Stimulated activated CD4-positive, alpha-beta T cell treated with anti-CD3 and anti-CD28 coated beads, Interleukin-2, amount 100 ng/mL, for 48 hours (primary cell): ENCODE measurements at places on chromosomes 1 and 21.

GRCh38 chr1:27103498-27103897 lies 51.4 kb downstream of the SLC9A1 start:
- no peak for DNase-seq

DNA sequence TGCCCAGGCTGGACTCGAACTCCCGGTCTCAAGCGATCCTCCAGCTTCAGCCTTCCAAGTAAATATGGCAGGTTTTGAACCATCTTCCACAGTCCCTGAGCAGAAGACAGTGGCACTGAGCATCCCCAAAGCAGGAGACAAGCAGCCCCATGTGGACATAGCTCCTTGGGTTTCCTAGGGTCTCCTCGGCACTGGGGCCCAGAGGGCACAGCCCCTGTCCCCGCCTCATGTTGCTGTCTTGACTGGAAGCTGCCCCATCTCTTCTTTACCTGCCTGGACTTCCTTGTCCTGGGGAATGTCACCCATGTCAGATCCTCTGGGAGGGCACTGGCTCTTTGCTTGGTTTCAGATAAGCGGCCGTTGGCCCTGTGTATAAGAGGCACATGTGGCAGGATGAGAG lies 263.7 kb upstream of the RAB4A start:
- DNase-seq, result no peak

DNA sequence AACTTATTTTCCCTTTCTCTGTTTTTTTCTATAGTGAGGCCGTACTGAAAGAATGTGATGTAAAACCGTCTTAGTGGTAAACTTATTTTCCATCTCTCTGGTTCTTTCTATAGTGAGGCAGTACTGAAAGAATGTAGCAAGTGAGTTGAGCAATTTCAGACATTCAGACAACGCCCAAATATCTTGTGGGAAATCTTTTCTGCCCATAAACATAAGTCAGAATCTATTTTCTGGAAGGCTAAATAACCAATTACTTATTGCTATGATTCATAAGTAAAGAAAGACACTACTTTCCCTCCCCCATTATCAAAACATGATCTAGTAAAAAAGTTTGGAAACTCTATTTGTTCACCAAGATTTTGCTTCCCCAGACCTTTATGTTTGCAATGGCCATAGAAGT lies 18.8 kb upstream of the SCCPDH start:
- DNase-seq, result no peak

DNA sequence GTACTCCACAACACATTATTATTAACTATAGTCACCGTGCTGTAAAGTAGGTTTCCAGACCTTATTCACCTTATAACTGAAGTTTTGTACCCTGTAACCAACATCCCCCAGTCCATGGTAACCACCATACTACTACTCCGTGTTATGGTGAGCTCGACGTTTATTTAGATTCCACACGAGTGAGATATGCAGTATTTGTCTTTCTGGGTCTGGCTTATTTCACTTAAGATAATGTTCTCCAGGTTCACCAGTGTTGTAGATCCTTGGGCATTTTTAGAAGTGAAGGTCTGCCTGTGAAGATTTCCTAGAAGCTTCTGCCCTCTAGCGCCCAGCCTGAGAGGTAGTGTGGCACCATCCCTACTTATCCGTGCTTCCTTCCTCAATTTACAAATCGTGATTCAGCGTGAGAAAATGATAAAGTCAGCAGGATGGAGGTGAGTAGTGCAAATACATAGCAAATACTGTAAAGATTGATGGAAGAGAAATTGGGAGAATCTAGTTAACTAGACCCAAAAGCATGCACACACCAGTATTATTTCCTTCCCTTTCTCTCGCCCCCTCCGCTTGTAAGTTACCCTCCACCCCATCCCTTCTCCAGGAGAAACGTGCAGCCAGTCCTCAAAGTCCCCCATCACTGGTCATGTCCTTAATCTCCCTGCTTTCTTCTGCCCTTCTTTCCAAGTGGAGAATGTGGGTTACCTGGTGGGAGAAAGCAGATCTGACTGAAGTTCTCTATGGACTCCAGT lies 36.0 kb upstream of the DISC1 start:
- DNase-seq, result peak; percentile 18

- DNase-seq, result no peak
These were observed 154.2 kb downstream of the TENT5C start for GRCh38 chr1:117760069-117760468.

- DNase-seq, result peak; percentile 8
These were observed 104.8 kb upstream of the ATP1A1 start for GRCh38 chr1:116268211-116268610.

- no peak for DNase-seq
These were observed 2.5 kb downstream of the SDC3 start for GRCh38 chr1:30905916-30906620.

DNA sequence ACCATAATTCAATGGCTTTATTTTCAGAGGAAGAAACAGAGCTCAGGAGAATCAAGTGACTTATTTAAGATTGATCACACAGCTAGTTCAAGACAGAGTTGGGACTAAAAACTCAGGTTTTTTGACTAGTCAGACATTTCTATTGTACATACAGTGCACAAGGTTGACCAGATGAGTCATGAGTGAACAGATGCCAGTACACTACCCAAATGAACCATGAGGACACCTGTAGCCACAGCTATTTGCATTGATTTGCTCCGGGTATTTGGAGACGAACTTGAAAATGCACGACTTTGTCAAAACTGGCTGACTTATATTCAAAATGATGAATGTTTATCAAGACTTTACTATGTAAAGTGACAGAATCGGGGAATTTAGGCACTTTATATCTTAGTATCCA lies 161.7 kb upstream of the ST6GALNAC5 start:
- no peak for DNase-seq

GRCh38 chr1:222547944-222548671 lies at the start of gene HHIPL2:
HHIPL2 (minus strand) TSS chr1:222548104; CDS start chr1:222548044, 60 bp downstream.
- no peak for DNase-seq

GRCh38 chr1:177928952-177929351 lies 40.9 kb downstream of the SEC16B start:
- DNase-seq, result no peak

DNA sequence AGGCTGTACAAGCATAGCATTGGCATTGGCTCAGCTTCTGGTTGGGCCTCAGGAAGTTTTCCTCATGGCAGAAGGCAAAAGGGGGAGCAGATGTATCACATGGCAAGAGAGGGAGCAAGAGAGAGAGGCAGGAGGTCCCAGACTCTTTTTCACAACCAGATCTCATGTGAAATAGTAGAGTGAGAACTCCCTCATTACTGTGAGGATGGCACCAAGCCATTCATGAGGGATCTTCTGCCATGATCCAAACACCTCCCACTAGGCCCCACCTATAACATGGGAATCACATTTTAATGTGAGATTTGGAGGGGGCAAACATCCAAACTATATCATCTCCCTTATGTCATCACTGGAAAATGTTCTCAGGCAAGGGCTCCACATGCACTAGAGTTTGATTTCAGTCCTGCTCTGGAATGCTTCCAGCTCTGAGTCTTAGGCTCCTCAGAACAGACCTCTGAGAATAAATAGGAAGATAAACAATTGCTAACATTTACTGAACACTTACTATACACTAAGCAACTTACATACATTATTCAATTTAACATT lies 39.4 kb upstream of the VTCN1 start:
- no peak for DNase-seq

GRCh38 chr1:240332672-240333071 lies 241.0 kb downstream of the FMN2 start:
- DNase-seq, result no peak

DNA sequence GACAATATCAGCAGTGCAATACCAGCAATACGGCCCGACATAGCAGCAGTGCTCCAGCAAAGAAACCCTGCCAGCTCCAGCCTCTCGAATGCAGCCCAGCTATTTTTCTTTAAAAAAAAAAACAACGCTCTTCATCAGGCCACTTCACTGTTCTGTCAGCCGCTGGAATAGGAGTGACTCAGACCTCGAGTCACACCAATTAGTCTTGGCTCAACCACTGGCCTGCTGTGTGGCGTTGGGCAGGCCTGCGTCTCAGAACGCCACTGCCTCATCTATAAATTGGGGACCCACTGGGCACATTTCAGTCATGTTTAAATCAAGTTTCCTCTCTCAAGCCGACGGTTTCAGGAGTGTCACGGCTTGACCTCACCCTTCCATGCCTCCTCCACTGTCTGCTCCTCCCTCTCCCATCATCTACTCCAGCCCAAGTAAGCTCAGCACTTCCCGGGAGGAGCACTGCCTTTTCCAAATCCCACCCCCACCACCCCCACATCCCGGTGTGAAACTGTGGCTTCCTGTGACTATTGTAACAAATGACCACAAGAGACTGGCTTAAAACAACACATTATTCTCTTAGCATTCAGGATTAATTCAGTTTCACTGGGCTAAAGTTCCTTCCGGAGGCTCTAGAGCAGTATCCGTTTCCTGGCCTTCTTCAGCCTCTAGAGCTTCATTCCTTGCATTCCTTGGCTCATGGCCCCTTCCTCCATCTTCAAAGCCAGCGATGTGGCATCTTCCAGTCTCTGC lies 71.9 kb upstream of the EFHD2 start:
- DNase-seq, result no peak

- DNase-seq, result no peak
These were observed 349.3 kb downstream of the RGS7 start for GRCh38 chr1:241007668-241008067.

GRCh38 chr21:28734522-28735175 lies 258.0 kb downstream of the LTN1 start:
- DNase-seq, result no peak

- no peak for DNase-seq
These were observed 527.8 kb downstream of the MATN1 start for GRCh38 chr1:30195424-30196134.

- DNase-seq, result no peak
These were observed 4.5 kb upstream of the DDR2 start for GRCh38 chr1:162627662-162628296.

- DNase-seq, result no peak
These were observed 22.5 kb downstream of the FAM177B start for GRCh38 chr1:222759451-222760035.

DNA sequence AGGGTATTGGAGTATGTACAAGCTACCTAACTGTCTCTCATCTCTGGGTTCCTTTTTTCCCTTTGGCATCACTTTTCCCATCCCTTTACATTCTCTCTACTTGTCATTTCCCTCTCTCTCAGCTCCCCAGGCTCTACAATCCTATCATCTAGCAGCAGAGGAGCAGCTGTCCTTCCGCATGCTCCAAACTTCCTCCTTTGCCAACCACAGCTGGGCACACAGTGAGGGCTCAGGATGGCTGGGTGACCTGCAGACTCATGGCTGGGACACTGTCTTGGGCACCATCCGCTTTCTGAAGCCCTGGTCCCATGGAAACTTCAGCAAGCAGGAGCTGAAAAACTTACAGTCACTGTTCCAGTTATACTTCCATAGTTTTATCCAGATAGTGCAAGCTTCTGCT lies 561 bp downstream of the CD1E start:
- DNase-seq, result no peak

GRCh38 chr21:21045518-21045917 lies 47.3 kb downstream of the NCAM2 start:
- DNase-seq, result no peak

DNA sequence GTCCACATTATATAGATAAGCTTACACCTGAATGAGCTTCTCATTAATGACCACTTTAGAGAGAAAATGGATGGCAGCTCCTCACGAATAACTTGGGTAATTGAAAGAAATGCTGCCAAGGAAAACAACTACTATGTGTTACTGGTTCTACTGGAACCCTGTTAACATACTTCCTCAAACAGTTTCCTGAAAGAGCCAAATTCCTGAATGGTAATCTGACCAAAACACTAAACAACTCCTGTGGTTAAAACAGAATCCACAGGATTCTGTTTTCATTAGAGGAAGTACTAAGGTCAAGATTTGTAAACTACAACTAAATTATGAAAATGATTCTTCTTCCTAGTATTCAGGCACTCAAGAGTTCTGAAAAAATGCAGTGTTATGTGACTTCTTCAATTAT lies 107.2 kb downstream of the DNM3 start:
- DNase-seq, result no peak

DNA sequence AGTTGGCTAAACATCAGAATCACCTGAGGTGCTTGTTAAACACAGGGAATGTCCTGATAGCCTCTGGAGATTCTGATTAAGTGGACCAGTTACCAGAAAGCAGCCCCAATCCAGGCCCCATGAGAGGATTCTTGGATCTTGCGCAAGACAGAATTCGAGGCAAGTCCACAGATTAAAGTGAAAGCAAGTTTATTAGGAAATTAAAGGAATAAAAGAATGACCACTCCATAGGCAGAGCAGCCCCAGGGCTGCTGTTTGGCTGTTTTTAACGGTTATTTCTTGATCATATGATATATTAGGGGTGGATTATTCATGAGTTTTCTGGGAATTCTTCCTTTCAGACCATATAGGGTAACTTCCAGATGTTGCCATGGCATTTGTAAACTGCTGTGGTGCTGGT lies 176.2 kb downstream of the ROR1 start:
- no peak for DNase-seq

- no peak for DNase-seq
These were observed 80.2 kb downstream of the VPS13D start for GRCh38 chr1:12309783-12310742.

GRCh38 chr1:226670073-226670472 lies 69.0 kb downstream of the ITPKB start:
- no peak for DNase-seq

DNA sequence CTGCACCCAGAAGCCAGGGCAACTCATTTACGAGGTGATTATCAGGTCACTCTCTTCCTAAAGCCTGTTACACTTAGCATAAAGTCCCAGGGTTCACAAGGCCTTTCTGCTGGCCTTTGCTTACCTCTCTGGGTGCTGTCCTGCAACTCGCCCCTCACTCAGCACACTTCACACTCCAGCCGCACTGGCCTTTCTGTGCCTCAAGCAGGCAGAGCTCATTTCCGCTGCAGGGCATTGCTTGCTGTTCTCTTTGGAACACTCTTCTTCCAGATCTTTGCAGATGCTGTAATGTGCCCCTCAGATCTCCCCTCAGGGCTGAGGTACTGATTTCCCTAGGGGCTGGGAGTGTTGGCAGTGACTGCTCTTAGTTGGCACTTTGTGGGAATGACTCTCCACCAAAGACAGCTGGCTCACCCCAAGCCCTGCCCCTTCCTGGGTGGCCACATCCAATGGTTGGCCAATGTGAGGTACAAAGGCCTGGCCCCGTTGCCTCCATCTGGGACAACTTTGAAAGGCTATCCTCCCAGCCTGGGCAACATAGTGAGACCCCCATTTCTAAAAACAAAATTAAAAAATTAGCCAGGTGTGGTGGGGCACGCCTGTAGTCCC lies 50.8 kb upstream of the SSBP3 start:
- DNase-seq, result no peak

DNA sequence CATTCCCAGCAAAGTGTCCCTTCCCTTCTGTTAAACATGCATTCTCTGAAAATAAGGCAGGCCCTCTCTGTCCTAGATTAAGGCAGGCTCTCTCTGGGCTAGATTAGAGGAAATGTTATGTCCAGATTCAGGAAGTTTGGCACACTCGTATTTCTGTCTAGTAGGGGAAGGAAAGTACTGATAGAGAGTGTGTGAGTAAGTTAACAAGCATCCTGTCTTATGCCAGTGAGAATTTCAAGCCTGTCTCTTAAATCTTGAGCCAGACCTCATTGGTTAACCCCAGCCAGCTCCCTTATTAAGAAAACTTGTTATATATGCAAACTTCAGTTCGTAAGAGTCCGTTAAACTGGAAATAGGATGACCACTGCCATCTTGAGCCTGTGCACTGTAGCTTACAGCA lies 31.6 kb downstream of the IGSF5 start:
- DNase-seq, result no peak
